ENCODE measurements at places on chromosomes 2 and 18.
A peak's percentile ranks its signal among the peaks of the same experiment; 100 is the strongest.

DNA sequence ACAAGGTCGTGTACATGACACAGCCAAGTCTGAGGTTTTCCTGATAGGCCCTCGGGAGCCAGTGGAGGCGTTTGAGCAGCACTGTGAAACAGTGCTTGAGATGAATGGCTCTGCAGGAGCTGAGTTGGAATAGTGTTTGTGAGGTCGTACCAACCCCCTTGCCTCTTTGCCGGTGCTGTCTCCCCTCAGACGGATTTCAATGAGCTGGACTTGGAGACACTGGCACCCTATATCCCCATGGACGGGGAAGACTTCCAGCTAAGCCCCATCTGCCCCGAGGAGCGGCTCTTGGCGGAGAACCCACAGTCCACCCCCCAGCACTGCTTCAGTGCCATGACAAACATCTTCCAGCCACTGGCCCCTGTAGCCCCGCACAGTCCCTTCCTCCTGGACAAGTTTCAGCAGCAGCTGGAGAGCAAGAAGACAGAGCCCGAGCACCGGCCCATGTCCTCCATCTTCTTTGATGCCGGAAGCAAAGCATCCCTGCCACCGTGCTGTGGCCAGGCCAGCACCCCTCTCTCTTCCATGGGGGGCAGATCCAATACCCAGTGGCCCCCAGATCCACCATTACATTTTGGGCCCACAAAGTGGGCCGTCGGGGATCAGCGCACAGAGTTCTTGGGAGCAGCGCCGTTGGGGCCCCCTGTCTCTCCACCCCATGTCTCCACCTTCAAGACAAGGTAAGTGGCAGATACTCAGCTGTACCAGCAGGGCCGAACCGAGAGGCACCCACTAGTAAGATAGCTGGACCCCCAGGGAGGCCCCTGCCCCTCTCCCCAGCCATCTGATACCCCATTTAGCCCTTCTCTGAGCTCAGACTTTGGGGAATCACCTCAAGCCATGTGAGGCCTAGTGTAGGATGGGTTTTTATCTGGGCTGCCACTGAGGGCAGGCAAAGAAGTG is 83.1 kb downstream of the EPAS1 start:
- DNase-seq = no peak

DNA sequence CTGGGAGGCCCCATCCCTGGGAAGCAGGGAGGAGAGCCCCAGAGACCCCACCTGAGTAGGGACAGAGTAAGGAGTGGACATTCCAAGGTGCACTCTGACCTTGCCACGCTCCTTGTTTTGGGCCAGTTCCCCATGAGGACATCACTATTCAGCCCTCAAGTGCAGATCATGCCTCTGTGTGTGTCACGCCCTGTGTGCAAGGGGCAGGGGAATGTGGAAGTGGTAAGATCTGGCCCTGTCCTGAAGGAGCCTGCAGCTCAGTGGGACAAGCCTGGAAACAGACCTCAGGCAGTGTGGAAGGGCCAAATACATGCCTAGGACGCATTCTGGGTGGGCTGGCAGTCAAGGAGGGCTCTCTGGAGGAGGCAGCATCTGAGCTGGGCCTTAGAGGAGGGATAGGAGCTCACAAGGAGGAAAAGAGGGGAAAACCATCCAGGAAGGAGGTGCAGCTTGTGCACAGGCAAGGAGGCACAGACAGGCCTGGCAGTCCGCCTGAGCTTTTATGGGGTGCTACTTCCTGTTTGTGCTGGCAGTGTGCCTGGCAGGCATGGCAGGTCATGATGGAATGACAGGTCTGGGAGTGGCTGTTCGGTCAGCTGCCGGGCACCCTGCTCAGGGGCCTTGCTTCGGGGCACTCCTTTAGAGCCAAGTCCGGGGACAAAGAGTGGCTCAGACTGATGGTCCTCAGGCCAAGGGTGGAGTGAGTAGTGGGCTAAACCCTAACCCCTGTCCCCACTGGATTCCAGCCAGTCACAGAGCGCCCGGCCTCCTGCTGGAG is 3.3 kb downstream of the KLHL30 start:
- no peak for DNase-seq

DNA sequence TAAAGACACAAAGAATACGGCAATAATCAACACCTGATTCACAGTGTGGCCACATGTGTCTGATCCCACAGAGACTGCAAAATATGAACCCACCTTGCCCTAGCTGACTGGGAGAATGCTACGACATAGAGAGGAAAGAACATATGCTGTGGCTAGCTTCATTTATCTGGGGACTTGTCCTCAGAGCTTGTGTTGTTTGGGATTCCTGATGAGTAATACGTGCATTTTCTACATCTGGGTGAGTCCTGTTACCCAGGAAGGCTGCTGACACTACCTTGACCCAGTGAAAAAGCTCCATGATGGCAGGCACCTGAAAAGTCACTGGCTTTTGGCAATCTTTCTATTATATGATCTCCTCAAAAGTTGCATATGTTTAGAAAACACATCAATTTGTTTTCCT is 427.7 kb upstream of the LYPD1 start:
- no peak for DNase-seq

GRCh38 chr2:11482473-11483035 is 16.6 kb upstream of the E2F6 start:
- no peak for DNase-seq

DNA sequence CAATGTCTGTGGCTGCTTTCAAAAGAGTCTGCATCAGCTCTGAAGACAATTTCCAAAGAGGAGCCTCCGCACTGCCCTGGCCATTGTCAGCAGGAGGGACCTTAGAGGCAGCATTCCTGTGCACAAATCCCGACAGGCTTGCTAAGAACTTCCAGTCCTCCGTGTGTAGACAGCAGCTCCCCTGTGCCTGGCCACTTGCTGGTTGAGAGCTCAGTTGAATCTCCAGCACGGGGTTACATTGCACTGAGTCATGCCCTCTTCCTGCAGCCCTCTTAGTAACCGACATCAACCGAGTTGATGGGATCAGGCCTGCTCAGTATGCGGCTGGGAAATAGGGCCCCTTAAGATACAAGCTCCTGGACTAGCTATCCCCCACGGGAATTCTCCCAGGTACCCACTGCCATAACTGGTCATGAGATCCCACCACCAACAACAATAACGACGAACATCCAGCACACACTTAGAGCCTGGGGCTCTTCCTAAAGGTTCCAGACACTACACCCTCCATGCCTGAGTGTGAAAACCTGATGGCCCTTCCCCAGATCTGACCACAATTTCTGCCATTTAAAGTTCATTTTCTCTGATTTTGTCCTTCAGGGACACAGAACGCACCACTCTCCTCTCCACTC is 12.0 kb downstream of the ATP6V1B1 start:
- no peak for DNase-seq

- DNase-seq = no peak
Measured at GRCh38 chr2:191432121-191432520, 186.9 kb downstream of the MYO1B start.

GRCh38 chr2:26809876-26810577 is 24.2 kb downstream of the CENPA start:
- DNase-seq = no peak

- no peak for DNase-seq
Measured at GRCh38 chr18:48607056-48607984, 68.5 kb downstream of the CTIF start.

GRCh38 chr2:68565858-68566257 is 77.5 kb upstream of the PROKR1 start:
- DNase-seq = no peak

DNA sequence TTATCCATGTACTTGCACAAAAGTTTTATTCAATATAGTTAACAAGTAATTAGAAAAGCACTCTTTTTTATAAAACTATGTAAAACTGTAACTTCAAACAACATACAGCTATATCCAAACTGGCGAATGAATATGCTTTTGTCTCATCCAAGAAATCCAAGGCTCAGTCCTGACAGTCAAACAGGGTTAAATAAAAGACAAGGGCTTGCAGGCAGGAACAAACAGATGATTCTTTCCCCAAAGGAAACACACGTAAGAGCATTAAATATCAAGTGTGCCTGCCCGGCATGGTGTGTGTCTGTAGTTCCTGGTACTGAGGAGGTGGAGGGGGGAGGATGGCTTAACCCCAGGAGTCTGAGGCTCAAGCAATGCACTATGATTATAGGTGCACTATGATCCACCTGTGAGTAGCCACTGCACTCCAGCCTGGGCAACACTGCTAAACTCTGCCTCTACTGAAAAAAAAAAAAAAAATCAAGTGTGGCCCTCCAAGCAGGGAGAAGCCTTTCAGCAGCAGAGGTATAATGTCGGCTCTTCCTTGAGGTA is 171.3 kb downstream of the DLGAP1 start:
- no peak for DNase-seq

DNA sequence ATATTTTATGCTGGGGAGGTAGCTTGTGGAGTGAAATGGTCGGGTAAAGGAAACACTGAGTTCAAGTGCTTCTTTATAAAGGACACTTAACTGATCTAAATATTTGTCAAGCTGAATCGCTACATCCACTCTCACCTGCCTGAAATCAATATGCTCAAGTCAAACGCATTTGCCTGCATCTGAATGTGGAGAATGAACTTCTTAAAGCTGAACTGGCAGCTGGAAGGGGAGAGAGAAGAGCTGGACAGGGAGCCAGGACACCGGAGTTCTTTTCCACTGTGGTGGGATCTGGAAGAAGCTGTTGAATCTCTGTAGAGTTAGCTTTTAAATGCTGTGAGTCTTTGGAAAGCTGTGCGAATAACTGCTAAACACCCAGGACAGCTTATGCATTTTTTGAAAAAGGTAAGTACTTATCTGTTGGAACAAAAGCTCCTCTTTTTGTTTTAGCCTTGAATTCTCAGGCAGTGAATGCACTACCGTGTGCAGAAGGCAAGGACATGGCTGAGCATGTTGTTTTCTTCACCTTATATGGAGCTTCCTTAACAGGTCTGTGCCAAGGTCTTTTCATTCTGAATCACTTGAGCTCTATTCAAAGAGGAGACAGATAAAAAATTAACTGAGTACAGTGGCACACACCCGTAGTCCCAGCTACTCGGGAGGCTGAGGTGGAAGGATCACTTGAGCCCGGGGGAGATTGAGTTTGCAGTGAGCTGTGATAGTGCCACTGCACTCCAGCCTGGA is 74.2 kb upstream of the KLF7 start:
- no peak for DNase-seq

DNA sequence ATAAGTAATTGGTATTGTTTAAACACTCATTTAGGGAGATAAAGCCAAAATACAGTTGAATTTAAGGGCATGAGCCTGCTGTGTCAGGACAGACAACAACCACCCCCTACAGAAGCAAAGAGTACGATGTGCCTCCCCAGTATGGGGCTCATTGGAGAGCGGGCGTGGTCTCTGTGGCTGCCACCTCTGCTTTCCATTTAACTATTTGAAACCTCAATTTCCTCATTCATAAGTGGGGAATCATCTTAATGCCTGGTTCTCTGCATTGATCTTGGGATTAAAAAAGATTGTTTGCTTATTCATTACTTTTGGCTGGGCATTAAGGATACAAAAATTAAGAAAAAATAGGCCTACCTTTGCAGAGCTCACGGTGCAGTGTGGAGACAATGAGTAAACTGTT is 21.4 kb downstream of the KCNS3 start:
- no peak for DNase-seq

DNA sequence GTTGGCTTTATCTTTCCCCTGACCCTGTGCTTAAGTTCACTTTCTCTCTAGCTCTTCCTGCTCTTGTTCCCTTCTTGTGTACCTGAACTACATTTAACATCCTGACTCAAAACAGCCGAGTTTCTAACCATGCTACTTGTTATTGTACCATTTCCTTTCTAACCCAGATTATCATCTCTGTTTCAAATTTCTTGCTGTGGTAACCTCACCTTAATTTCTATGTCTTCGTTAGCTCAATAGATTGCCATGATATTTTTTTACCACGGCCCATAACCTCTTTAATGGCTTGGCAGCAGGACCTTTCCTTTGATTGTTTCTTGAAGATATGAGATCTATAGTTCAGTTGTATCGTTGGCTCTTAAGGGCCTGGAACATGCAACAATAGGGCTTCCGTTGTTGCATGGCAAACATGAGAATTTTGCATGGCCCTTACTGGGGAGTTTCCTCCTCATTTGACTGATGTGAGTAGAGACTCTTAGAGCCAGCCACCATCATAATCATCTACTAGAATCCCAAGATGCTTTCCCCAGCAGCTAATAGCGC is 11.1 kb downstream of the CFAP36 start:
- DNase-seq = no peak

- DNase-seq = no peak
Measured at GRCh38 chr2:25829377-25829704, 48.9 kb downstream of the ASXL2 start.

- DNase-seq = no peak
Measured at GRCh38 chr2:42844901-42845821, 52.8 kb upstream of the HAAO start.

GRCh38 chr2:8582191-8582590 is 99.7 kb upstream of the ID2 start:
- no peak for DNase-seq

DNA sequence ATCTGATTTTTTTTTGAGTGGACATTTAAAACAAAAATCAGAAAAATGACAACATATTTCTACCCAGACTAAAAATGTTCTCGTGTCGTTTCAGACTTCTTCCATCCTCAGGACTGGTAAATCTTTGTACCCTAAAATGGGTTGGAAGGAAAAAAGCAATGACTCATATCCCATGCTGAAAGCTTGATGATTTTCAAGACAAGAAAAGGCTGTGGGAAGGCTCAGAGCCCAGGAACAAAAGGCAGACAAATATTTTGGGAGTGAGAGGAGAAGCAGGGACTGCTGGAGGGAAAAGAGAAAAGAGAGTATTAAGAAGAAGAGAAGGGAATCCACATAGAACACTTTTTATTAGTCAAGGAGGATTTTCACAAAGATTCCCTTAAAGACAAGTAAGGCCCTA is 77.1 kb upstream of the CTAGE1 start:
- no peak for DNase-seq

- DNase-seq = no peak
Measured at GRCh38 chr2:211089127-211089526, 532.7 kb downstream of the CPS1 start.

DNA sequence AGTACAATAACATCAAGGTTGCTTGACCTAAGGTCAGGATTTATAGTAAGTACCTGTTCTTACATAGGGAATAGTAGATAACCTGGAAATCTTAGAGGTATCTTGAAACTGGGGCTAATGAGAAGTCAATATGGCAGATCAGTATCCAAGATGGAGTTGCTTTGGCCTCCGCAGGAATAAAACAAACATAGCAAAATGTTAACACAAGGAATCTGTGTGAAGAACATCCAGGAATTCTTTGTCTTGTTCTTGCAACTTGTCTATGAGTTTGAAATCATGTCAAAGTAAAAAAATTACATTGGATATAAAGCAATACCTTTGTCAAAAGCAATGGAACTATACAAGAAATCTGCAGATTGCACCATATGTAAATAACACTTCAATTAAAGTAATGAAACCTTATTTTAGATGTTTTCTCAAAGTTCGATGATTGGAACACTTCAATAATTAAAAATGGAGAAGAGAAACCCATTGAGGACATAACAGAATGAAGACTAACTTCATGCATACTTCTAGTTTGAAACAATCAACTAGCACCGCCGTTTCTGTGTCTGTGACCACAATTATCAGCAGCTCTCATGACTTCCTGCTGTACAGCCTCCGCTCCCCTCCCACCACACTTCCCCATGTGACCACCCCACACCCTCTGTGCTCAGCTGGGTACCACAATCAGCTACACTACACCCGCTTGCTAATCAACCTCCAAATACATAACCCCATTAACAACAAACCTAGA is 27.6 kb downstream of the C2orf76 start:
- DNase-seq = peak; percentile 52

Data from activated naive CD8-positive, alpha-beta T cell treated with anti-CD3 and anti-CD28 coated beads, Interleukin-2, amount 10 ng/mL, durations not matched to agents 7 days and 5 days (primary cell).